ENCODE measurements at places on chromosomes 7 and 10.

GRCh38 chr10:12380999-12381398, 31.7 kb downstream of the CAMK1D start:
- no peak for DNase-seq

DNA sequence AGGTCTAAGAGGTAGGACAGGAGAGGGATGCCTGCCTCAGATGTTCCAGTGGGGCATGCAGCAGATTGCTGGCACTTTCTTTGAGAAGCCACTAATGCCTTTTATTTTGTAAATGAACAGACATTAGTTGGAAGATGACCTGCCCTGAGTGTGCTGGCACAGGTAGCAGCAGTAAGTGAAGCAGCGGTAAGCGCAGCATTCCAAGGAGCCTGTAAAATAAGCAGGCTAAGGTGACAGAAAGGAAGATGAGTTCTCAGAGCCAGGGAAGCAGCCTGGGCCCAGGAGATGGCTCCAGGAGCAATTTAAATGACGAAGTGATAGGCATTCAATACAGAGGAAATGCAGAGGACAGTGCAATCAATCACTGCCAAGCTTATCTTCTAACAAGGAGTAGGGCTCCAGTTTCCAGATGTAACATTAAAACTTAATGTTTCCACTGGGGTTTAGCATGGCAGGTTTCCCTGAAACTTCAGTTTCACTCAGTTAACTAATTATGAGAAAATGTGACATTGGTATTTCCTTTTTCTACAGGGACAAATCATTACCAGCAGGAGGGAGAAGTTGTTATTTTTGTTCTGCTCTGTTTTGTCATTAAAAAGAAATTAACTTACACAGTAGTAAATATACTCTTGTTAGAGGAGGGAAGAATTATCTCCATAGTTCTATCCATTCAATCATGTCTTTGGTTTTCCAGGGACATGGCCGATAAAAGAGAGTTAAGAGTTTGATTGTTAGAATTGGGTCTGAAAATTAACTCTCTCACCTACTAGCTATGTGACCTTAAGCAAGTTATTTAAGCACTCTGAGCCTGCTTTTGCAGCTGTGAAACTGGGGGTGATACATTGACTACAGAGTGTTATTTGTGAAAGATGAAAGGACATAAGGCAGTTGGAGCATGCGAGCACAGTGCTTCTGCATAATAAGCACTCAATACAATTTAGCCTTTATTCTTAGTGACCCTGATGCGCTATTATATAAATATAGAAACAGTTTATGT, 96.6 kb upstream of the PTN start:
- DNase-seq = no peak

- DNase-seq = no peak
Observed at GRCh38 chr7:70406186-70406949, 725.6 kb upstream of the GALNT17 start.

DNA sequence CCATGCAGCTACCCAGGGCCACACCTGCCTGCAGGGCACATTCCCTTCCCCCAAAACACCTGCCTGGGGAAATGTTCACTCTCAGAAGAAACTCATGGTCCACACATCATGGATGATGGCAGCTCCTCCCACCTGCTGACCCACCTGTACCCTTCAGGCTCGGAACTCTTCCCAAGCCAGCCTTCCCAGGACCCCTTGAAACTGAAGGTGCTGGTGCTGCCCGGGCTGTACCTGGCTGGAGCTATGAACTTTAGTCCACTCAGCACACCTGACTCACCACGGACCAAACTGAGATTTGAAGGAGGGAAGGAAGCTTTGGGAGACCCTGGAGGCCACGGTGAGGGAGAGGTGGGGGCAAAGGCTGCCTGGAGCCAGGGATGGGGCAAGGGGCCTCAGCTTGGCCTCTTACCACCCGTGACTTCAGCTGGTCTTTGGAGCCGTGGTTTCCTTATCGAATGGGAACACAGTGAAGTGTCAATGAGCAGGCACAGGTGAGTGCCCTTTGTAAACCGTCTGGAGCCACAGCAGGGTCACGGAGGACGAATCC, 30.1 kb upstream of the INPP5A start:
- DNase-seq = no peak

DNA sequence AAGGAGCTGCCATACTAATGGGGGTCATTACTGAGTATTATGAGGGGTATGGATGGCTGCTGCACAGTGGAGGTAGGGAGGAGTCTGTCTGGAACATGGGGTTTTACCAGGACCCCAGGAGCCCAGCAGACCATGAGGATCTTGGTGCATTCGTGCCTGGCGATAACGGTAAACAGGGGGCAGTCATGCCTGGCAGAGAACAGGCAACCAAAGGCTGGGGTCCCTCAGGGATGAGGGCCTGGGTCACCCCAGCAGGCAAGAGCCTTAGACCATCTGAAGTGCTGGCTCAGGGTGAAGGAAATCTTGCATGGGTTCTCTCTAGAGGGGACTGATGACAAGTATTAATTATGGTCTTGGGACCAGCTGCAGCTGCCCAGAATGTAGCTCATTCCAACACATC, 46.1 kb downstream of the MYL10 start:
- DNase-seq = peak; percentile 3

- DNase-seq = no peak
Observed at GRCh38 chr7:36224934-36225858, 72.1 kb downstream of the EEPD1 start.

DNA sequence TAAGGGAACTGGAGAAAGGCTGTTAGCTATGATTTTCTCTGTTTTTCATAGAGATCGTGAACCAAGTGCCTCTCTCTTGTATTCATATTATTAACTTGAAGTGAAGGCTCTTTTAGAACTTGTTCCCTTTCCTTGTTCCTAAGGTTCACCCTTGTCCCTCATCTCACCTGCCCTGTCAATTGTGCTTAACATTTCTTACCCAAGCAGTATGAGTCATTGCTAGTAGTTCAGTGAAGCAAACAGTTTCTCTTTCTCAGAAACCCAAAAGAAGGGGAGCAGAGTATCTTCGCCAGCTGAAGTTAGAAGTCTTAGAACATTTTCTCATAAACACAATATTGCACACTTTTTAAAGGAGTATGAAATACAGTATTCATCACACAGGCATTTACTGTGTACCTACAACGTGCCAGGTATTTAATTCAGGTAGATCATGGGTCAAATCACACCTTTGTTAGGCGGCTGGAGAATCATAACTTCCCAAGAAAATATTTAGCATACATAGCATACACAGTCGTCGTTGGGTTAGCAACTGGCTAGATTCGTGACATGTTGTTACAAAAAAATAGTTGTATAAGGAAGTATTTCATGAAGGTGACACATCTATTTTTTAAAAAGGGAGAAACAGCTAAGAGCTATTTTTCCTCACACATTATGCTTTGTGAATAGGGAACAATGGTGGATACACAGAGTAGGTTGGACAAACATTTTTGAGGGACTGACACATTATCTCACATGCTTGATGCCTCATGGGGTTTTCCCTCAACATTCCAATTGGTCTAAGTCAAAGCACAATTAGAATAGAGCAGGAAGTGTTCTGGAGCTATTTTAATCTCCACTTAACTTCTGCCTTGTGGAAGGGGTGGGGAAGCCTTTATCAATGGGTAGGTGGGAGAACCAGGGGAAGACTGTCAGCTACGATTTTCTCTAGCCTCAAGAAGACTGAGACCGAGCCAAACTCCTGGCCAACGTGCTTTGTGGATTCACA, 13.2 kb downstream of the HDAC9 start:
- DNase-seq = peak; percentile 42

DNA sequence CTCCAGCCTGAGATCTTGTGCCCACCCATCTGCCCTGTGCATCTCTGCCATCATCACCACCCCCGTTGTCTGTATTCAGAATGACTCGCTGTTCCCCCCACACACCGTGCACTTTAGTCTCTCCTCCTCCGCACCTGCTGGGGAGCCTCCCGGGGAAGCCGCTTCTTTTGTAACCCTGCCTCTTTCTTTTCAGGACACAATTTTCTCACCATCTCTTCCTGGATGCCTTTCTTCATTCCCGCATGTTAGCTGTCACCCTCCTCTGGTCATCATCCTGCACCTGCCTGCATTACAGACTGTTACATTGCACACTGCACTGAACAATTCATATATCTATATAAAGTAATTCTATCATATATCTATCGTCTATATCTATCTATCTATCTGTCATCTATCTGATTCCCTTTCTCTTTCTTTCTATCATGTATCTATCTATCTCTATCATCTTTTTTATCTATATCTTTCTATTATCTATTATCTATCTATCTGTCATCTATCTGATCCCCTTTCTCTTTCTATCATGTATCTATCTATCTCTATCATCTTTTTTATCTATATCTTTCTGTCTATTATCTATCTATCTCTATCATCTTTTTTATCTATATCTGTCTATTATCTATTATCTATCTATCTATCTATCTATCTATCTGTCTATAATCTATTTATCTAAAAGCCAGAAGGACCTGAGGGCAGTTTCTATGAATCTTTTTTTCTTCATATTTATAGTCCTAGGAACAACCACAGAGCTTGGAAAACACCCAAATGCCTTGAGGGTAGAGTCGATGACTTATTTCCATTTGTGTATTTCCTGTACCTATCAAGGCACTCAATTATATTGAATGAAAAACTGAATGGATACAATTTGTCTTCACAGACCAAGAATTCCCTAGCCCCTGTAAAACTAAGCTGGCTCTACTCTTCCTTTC, 642.5 kb downstream of the ACTR3B start:
- DNase-seq = no peak

- no peak for DNase-seq
Observed at GRCh38 chr7:157751406-157751805, 414.6 kb downstream of the DNAJB6 start.

All from GM10248 (cell line).